Stimulated activated CD8-positive, alpha-beta memory T cell treated with anti-CD3 and anti-CD28 coated beads, Interleukin-15, amount 100 ng/mL, for 1 hour (primary cell): ENCODE measurements at places on chromosomes 3 and 15.

- DNase-seq = peak; percentile 4
Measured at GRCh38 chr3:3799173-3800079, at the start of gene LRRN1. TSS of gene LRRN1 (plus strand) at chr3:3799431. CDS start at chr3:3844642, 45,211 bp downstream.

DNA sequence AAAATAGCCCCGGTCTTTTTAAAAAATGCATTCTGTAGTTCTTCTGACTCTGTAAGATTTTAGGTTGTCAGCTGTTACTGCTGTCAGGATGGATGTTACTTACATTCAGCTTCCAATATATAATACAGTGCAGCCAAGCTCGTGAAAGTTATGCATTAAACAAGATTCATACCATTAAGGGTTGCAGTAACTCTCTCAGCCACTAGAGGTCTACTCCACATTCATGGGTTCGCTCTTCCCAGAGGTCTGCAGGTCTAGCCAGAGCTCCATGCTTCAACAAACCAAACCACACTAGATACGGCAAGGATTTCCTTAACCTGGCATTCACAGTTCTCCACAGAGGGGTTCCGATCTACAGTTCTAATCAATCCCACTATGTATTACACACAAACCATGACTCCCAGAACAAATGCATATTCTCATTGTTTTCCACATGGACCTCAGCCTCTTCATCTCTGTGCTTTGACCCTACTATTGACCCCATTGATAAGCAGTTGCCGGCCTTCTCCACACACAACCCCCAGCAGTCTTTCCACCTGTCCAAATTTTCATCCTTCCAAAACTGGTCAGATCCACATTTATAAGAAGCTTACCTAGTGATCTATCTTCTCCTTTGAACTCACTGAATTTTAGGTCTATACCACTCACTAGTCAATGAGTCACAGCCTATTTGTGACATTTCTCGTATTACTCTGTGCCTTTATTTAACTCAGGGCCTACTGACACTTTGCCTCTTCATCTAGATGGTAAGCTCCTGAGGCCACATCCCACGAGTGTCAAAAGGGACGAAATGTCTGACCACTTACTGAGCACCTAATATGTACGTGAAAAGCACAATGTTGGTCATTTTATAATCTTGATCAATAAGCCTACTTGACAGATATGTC, 33.7 kb downstream of the RORA start:
- DNase-seq = no peak

DNA sequence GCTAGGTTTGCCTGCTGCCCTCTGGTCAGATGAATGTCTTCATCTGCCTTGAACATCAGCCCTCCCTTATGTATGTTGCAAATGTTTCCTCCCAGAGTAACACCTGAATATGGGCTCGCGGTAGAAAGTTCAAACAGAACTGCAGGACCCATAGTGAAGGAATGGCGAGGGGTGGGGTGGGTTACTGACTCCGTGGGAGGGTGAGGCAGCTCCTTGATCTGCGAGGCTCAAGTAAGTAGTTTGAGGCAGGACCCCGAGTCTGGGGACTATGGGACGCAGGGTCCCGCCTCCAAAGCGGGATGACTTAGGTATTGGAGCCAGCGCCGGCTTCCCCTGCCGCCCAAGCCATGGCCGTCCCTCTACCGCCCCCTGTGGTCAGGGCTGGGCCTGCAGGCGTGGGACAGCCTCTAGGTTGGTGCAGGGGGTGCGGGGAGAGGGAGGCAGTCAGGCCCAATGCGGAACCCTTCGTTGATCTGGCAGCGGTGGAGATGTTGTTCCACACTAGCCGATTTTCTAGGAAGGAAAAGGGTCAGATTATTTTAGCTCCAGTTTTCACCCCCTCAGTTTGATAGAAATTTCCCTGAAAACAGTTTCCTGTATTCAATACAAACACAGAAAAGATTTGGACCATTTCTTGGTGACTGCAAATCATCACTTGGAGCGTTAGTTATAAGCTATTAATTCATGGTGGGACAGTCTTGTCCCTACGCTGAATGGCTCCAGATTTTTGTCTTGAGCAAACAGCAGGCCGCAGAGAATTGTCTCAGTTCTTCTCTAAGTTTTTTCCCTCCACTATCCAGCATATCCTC, 72.3 kb downstream of the CORO2B start:
- DNase-seq = no peak

DNA sequence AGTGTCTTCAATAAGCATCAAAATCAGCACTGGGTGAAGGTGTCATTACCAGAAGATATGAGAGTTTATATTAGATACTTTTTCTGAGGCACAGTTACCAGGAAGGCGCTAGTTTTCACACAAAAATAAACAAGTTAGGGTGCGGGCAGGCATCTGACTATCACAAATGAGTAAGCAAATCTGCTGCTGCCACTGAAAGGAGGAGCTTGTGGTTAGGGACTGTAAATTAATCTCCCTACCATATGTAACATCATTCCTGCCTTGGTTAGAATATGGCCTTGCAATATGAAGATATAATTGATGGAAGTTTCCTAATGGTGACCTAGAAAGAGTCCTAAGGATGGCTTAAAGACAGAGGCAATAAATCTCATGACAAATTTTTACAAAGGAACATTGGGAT, 19.5 kb upstream of the EID1 start:
- DNase-seq = no peak

- no peak for DNase-seq
Measured at GRCh38 chr15:63243776-63244175, 33.6 kb upstream of the APH1B start.

- DNase-seq = no peak
Measured at GRCh38 chr15:60551147-60551780, 72.3 kb upstream of the ICE2 start.

GRCh38 chr3:99084826-99085225, 183.3 kb upstream of the DCBLD2 start:
- no peak for DNase-seq

DNA sequence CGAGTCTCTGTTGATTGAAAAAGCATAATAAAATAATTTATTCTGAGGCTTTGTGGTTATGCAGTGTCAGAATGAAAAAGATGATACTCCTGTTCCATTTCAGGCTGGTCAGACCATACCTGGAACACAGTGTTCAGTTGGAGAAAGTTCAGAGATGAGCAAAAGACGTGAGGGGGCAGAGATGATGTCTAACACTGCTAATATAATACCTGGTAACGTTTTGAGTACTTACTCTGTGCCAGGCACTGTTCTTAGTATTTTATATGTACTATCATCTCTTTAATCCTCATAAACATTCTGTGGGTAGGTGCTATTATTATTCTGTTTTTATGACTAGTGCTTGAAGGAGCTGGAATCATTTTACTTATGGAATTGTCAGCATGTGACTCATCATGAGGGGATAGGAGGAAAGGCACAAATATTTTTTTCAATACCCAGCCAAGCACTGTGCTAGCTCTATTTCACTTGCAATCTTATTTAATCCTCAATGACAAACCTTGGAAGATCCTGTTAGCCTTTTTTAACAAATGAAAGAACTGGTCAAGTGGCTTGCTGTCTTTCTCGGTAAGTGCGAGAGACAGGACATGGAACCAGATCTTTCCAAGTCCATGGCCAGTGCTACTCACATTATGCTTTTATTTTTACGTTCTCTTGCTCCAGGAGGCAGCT, 31.8 kb downstream of the IQGAP1 start:
- no peak for DNase-seq

- no peak for DNase-seq
Measured at GRCh38 chr3:67017211-67017610, 19.1 kb downstream of the KBTBD8 start.

DNA sequence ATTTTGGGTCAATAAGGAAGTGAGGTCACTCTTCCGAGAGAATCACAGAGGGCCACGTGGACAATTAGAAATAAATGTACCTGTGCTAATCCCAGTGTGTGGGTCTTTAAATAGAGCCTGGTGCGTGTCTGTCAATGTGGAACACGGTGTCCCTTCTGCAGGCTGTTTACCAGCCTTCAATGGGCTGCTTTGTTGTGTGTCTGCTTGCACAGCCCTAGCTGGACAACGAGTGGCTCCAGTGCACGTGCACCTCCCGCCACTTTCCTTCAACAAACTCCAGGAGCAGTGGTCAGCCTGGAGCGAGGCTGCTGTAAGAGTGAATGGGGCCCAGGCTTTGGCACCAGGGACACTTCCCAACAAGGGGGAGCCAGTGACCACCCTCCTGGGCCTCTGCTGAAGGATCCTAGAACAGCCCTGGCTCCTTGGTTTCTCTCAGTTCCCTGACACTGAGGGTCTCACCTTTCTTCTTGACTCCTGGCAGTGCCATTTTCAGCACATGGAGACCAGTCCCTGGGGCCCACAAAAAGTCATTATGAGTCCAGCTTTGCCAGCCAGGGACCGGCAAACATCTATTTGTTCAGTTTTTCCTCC, 76.1 kb downstream of the ISG20 start:
- no peak for DNase-seq

DNA sequence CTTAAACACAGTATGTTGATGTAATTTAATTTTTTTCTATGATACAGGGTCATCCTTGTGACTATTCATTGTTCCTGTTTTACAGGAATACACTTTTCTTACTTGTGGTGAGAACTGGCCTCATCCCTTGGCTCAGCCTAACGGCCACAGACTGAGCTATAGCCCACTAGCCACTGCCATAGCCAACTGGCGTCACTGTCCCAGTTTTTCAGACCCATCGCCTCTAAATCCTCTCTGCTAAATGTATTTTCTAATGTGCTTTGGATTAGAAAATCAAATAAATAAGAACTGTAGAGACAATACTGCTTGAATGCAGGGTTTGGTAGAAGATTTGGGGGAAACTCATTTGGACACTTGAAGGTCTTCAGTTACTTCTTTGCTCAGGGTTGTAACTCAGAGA, 113.1 kb downstream of the TIGIT start:
- DNase-seq = no peak

DNA sequence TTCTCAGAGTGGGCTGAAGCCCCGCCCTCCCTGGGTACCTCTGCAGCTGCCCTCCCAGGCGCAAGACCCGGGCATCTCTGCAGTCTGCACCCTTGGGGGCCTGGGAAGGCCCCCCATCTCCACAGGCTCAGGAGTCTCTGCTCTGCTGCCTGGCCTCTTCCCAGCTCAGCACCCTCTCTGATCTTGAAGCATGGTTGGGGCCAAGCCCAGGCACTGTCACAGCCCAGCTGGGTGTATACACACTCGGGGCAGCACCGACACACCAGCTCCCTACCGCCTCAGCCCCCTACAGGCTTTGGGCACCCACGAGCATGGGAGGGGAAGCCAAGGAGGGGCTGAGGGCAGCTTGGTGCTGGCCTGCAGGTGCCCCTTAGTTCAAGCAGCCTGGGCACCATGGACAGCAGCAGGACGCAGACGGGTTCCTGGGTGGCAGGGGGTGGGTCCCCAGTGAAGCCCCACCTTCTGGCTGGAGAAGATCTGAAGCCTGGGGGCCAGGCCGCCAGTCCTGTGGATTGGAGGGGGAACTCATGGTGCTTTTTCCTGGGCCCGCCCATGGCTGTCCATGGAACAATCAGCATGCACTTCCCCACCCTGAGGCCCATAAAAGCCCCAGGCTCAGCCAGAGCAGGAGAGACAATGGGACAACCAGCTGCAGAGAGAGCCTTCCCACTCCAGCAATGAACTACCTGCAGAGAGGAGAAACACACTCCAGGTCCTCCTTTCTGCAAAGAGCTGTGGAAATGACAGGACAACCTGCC, 170.6 kb downstream of the TJP1 start:
- DNase-seq = no peak

GRCh38 chr3:17077606-17078005, 192.9 kb downstream of the PLCL2 start:
- DNase-seq = no peak

DNA sequence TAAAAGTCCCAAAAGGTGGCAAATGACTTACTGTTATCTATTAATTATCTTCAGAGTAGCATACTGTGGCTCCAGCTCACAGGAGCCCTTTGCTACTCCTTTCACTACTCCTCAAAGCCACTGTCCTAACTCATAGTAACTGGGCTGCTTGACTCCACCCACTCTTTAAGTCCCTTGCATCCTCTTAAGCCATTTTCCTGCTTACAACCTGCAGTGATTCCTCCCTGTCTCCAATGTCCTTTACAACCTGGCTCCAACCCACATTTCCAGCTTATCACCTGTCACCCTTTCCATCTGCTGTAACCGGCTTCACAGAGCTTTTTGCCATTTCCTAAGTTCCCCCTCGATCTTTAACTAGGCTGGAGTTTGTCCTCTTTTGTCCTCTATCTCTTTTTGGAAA, 388.1 kb downstream of the FGF12 start:
- DNase-seq = no peak

DNA sequence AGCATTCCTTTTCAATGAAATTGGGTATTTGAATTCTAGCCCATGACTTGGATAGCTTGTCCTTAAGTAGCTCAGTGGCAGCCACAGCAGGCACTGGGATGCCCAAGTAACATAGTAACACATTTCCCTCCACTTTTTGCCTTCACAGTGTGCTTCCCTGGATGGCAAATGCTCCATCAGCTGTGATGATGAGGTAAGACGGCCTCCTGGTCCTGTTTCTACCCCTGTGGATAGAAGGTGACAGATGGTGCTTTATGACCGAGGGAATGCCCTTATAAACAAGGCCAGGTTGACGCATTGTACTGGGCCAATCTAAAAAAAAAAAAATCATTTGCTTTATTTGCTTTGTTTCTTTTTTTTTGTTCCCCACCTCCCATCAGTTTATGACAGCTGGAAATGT, 41.8 kb upstream of the LRTM1 start:
- DNase-seq = no peak

- DNase-seq = no peak
Measured at GRCh38 chr3:149510480-149510879, 36.0 kb downstream of the TM4SF4 start.

DNA sequence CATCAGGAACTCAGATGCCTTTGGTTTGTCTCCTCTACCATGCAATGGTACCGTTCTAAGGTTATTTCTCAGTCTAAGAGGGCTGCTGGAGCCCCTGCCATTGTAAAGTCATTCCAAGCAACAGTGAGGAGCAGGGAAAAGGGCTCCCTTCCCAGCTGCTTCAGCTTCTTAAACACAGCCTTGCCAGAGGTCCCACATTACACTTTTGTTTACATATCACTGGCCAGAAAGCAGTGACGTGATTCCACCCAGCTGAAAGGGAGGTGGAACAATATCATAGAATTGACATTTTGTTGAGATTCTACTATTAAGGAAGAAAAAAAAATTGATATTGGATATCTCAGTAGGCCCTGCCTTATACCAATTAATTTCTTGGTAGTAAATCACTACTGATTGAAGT, 194.6 kb downstream of the SUCLG2 start:
- DNase-seq = no peak

GRCh38 chr3:117019082-117019713, 309.6 kb downstream of the TUSC7 start:
- DNase-seq = no peak

DNA sequence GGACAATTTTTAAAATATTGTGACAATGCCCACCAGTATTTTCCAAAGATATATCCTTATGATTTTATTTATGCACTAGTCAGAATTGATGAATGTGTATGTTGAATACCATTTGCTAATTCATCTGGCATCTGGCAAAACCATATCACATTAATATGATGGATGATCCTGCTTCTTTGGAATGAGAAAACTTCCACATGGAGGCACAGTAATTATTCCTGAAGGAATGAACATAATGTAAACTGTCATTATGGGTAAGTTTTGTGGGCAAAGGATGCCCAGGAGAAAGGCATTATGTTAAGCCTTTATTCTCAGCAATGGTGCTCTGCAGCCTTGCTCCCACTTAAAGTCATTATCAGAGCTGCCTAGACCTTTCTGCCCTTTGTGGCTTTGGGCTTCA, 113.0 kb upstream of the MME start:
- DNase-seq = no peak

GRCh38 chr15:65532738-65533051, 2.4 kb downstream of the HACD3 start:
- no peak for DNase-seq
